ENCODE measurements at places on chromosomes 1 and 21.

- DNase-seq, result no peak
These were observed 52.4 kb downstream of the SMYD3 start for GRCh38 chr1:246454655-246455054.

DNA sequence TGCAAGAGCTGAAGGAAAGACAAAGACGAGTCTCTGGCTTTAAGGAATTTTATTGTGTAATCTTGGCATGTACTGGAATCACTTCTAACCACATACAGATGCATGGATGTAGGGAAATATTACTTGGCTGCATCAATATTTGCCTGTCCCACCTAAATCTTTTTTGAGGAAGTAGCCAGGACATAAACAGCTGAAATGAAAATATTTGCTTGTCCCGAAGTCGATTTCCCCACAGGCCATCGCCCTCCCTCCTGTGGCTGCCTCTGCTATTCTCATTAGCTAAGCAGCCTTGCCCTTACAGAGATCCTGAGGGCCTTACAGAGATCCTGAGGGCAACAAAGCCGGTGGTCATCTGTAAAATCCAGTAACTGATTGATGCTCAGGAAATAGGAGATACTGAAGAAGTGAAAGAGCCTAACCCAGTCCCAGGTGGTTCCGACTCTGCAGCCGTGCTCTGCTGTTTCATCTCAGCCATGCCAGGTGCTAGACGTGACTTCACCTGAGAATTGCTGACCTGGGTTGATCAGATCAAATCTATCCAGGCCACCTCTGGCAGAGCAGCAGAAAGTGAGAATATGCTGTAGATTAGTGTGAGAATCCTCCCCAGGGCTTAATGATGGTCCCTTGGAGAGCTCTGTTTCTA, 25.5 kb downstream of the MAN1C1 start:
- no peak for DNase-seq

DNA sequence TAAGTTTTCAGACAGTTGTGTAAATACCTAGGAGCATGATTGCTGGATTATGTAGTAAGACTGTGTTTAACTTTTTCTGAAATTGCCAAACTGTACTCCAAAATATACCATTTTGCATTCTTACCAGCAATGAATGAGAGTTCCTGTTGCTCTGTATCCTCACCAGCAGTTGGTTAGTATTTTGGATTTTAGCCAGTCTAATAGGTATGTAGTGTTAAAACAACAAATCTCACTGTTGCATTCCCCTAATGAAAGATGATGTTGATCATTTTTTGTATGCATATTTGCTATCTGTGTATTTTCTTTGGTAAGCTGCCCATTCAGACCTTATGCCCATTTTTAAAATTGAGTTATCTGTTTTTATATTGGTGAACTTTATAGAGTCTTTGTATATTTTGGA, 89.9 kb downstream of the RASAL2 start:
- no peak for DNase-seq

- no peak for DNase-seq
These were observed 13.4 kb upstream of the PGBD2 start for GRCh38 chr1:248892590-248892989.

DNA sequence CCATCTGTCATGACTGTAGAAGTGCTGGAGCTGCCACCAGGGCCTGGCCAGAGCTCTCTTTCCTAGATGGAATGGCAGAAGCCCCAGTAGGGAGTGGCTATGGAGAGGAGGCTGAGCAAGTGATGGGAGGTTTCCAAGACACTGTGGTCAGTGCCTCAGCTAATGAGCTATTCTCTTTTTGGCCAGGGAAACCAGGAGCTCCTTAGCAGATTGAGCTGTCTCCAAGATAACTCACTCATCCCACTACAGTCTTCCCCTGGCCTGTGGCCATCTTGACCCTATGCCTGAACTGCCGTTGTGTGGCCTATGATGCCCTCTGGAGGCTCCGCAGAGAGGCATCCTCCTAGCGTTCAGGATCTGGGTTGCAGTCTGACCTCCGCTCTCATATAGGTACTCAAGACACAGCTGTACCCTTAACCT, 60.5 kb downstream of the ERI3 start:
- DNase-seq, result no peak

GRCh38 chr1:70205071-70205433, 327 bp downstream of the LRRC40 start:
- DNase-seq, result no peak

- no peak for DNase-seq
These were observed 53.9 kb downstream of the TENT5C start for GRCh38 chr1:117659550-117660270.

GRCh38 chr21:37788503-37788902, 127.8 kb downstream of the KCNJ6 start:
- no peak for DNase-seq

DNA sequence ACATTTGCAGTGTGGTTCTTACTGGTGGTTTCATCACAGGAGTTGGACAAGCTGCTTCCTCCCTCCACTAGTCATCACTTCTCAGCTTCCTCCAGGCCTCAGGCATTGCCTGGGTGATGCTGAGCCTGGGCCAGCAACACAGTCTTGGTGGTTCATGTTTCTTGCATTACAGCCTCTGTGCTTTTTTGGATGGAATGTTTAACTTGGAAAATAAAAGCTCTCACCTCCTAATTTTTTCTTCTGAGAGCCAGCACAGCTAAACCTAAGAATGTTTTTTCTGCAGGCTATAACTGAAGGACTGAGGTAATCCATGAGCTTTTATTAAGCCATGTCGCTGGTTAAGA, 66.1 kb upstream of the RHOU start:
- DNase-seq, result no peak

DNA sequence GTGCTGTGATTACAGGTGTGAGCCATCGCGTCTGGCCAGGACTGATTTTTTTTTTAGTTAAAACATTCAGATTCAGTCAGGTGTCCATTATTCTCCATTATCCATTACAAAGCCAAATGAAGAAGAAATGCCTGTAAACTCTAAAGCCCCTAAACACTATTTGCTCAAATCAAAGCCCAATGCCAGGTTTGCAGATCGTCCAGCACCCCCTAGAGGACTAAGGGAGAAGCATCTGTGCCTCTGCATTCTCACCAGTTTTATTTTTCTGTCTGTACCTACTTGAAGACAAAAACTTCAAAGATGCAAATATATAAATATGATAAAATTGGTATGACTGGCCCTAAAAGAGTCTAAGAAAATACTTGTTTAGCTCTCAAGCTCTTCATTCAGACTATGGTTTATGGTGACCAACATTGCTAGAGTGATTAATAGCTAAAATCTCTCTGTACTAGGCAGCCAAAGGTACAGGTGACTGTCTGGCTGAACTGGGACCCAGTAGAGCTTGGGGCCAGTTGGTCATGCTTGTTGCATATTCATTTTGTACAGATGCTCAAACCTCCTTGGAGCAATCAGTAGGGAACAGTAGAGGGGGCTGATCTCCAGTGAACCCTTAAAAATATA, 138.4 kb downstream of the SYT2 start:
- peak; percentile 15 for DNase-seq

GRCh38 chr1:226814751-226815537, 55.5 kb upstream of the PSEN2 start:
- DNase-seq, result peak; percentile 88

GRCh38 chr1:22262583-22262982, 119.7 kb upstream of the WNT4 start:
- peak; percentile 80 for DNase-seq

GRCh38 chr1:221742555-221743415, 896 bp upstream of the DUSP10 start:
- DNase-seq, result peak; percentile 62

DNA sequence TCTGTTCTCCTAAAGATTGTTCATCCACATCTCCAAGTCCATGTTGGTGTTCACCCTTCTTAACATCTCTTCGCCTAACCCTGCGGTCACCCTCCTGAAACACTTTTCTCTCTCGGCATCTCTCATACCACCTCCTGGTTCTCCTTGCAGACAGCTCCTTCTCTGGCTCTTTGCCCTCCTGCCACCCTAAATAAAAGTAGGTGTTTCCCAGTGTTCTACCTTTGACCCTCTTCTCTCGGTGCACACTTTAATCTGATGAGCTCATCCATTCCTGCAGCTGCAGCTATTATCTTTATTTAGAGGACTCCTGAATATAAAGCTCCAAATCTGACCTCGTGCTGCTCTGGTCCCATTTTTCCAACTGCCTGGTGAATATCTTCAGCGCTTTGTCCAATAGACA, 126.9 kb downstream of the TMEM53 start:
- DNase-seq, result no peak

Data from COR-L47 (cell line).